WERI-Rb-1 (cell line): ENCODE measurements at places on chromosomes 6 and 20.
A peak's percentile ranks its signal among the peaks of the same experiment; 100 is the strongest.

GRCh38 chr6:157050537-157051265 lies 272.6 kb downstream of the TMEM242 start:
- DNase-seq: no peak

DNA sequence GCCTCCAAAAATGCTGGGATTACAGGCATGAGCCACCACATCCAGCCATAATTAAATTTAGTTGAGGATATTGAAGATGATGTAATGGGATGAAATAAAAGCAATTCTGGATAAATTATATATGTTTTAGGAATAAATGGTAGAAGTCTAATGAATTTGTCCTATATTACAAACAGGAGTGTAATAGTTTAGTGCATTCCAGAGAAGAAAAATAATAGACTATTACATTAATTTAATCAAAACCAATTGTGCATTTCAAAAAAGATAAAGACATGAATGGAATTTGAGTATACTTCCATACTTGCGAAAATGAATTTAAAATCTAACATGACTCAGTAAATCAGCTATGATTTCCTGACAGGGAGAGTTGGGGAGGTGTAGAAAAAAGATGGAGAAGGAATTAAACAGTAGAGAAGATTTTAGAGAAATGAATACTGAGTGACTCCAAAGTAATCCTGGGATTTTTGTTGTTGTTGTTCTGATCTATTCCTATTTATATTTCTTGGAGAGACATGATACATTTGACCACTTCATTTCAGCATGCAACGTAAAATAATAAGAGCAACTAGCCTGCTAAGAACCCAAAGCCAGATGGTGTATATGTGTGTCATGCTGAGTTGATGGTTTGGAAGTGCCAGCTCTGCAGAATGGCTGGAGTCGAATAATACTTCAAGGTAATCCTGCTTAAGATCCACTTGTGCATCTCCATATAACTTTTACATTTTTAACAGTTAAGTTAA lies 67.4 kb downstream of the AIG1 start:
- peak; percentile 31 for DNase-seq

GRCh38 chr20:56353356-56353755 lies 5.4 kb upstream of the FAM210B start:
- DNase-seq: no peak

DNA sequence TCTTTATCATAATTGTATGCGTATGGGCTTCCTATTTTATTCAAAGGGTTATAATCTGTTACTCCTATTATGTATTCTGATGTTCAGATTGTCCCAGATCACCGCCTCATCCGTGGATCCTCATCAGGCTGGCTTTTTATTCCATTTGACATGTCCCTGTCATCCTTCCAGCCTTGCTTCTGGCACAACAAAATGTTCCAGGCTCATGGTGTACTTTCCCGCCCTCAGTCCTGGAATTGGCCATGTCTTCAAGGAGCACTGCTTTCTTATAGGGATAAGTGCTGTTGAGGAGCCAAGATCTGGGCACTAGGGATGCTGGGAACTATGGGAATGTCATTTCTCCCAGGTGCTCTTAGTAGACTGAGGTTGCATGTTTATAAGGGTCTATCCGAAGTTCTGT lies 207.8 kb downstream of the JARID2 start:
- no peak for DNase-seq

DNA sequence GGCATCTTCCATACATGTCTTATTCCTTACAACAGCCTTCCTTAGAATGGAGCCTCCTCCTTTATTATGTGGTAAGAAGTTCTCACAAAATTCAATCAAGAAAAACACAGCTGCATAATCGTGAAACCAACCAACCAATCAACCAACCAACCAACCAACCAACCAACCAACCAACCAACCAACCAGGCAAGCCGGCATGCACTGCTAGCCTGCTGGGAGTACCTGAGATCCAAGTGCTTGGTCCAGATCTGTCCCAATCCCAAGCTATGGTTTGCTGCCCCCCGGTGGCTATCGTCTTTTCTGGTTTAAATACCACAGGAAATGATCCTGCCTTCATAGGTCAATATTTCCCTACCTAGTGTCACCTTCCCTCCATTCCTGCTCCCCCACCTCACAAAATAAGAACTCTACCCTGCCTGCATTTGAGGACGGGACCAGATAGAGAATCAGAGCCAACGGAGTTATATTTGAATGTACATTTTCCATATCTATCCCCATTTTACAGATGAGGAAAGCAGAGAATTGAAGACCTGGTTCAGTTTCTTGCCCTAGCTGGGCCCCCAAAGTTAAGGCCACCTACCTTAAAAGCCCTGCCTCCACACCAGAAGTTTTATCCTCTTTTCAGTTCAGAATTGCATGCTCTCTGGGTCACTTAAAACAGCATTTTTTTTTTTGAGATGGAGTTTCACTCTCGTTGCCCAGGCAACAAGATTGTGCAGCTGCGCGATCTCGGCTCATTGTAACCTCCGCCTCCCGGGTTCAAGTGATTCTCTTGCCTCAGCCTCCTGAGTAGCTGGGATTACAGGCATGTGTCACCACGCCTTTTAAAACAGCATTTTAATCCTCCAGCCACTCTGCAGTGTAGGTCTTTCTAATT lies 27.1 kb downstream of the RAB44 start:
- peak; percentile 92 for DNase-seq

DNA sequence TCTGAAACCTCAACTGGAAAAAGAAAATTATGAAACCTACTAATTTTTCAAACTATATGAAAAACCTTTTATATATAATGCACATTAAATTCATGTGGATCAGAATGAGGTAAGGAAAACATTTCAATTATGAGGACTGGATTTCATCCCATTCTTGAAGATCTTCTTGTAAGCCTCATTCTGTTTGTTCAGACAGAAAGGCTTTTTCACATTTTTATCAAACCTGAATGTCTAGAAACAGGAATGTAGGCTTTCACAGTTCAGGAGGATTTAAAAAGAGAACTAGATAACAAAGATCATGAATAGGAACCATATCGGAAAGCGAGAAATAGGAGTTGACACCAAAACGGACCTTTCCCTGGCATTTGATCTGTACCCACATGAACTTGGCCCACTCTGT lies 192.5 kb upstream of the KCNK16 start:
- DNase-seq: no peak

- DNase-seq: no peak
Observed at GRCh38 chr6:108051481-108051880, 23.1 kb downstream of the OSTM1 start.

DNA sequence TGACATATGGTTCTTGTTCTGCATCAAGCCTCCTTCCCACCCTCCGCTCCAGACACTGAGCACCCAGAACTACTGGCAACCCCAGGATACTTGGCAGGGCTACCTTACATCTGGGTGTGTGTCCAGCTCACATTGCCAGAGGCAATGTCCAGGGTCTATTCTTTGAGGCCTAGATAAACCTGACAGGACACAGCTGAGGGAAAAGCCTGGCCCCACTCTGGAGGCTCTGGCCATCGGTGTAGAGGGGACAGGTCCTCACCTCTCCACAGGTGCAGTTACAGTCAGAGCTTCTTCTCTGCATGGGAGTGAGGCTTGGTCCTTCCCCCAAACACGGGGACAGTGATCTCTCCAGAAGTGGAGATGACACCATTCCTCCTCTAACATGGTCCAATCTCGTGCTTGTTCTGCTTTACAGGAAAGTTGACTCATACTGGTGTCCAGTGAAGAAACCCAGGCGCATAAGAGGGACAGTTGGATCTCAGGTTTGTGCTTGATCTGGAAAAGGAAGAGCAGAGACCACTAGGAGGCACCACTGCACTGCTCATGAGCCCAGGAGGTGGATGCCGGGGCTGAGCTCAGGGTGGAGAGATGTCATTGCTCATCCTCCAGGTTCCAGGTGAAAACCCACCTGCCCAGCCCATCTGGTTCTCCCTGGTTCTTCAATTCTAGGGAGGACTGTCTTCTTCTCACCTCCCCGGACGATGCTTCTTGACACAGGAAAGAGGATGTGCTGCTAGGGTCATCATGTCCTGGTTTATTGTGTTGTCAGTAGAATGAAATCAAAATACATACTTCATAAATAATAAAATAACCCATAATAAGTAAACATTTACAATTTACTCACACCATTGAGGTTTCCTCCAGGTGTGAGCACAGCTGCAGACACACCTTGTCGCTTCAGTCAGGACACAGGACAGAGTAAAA lies 14.7 kb downstream of the HLA-F start:
- DNase-seq: peak; percentile 88

DNA sequence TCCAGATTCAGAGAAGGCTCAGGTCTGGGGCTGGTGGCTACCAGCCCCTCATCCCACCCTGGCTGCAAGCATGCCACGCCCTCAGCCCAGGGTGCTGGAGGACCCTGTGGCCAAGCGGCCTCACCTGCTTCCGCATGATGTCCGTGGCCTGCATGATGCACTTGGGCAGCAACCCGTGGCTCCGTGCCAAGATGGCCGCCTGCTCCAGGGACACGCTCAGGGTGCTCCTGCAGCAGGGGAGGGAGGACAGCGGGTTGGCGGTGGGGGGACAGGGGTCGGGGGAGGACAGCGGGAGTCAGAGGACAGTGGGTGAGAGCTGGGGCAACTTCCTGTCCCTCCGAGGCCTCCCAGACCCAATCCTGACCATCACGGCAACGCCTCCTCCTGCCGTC lies 200.1 kb downstream of the PREX1 start:
- DNase-seq: no peak

GRCh38 chr6:169775321-169775720 lies 23.9 kb downstream of the ERMARD start:
- no peak for DNase-seq

- no peak for DNase-seq
Observed at GRCh38 chr20:57964011-57964862, 254.4 kb upstream of the PMEPA1 start.

- DNase-seq: no peak
Observed at GRCh38 chr6:73739096-73739495, 43.1 kb downstream of the CD109 start.
